Stimulated activated CD8-positive, alpha-beta memory T cell treated with anti-CD3 and anti-CD28 coated beads, Interleukin-4, amount 100 ng/mL, for 1 hour (primary cell): ENCODE measurements at places on chromosomes 7 and 10.
A peak's percentile ranks its signal among the peaks of the same experiment; 100 is the strongest.

DNA sequence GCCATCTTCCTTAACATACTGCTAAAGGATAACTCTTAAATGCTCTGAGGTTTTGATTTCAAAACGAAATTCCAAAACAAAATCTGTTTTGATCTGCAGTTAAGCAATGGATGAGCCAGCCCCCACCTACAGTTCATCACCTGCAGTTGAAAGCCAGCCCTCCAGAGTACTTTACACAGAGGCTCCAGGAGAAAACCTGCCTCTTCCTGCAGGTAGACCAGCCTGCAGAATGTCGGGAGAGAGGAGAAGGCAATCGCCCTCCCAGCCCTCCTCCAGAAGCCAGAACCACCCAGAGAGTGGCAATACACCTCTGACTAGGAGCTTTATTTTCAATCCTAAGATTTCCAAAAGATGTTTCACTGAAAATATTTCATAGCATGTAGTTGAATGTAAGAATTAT, 798.1 kb downstream of the GATA3 start:
- no peak for DNase-seq

DNA sequence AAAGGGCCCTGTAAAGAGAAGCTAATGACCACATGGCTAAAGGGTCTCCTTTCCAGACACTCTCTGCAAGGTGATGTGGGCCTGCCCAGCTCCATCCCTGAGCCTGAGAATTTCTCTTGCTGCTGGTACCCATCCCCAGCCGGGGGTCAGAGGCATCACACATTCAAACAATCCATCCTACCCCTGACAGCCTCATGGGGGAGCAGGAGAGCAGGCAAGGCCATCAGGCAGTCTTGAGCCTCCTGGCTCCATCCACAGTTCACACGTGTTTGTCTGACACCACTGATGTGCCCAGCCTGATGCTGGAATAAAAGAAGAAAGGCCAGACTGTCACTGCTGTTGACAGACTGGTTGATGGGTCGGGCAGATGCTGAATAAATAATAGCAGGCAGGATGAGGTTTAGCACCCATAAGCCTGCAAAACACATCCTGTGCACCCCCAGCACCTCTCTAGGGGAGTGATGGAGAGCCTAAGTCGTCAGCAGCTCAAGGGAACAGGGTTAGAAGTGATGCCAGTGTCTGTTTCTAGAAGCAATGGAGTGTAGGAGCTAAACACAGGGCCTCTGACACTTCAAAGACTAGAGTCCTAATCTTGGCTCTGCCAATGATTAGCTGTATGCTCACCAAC, 43.5 kb downstream of the TLL2 start:
- no peak for DNase-seq

- DNase-seq = no peak
Observed at GRCh38 chr10:52220947-52221346, 93.1 kb upstream of the DKK1 start.

DNA sequence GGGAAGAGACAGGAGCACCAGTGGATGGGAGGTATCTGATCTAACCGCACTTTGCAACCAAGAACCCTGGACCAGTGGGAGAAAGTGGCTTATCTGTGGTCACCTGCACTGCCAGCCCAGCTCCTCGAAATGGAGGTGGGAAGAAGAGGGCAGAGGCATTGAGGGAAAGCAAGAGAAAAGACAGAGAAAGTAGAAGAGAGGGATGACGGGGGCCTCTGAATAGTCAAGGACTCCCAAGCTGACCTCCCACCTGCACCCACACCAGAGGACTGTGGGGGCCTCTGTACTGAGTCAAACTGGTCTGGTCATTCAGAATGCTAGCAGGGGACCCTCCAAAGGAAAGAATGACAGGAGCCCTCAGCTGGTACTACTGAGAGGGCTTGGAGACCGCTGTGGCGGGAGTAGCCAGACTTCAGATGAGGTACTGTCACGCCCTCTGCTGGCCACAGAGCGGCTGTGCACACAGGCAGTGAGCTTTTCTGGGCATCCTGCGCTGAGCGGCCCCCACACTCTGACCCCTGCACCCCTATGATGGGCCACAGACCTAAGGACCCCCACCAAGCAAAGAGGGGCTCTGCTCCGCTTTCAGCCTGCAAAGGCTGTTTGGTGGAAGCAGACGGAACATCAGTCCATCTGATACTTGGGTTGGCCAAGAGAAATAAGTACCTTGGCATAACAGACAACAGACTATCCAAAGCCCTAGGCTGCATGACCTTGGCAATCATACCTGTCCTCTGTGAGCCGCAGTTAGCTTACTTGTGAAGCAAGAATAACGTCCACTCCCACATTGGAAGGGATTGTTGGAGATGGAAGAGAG, 112.9 kb downstream of the COL13A1 start:
- peak; percentile 10 for DNase-seq

DNA sequence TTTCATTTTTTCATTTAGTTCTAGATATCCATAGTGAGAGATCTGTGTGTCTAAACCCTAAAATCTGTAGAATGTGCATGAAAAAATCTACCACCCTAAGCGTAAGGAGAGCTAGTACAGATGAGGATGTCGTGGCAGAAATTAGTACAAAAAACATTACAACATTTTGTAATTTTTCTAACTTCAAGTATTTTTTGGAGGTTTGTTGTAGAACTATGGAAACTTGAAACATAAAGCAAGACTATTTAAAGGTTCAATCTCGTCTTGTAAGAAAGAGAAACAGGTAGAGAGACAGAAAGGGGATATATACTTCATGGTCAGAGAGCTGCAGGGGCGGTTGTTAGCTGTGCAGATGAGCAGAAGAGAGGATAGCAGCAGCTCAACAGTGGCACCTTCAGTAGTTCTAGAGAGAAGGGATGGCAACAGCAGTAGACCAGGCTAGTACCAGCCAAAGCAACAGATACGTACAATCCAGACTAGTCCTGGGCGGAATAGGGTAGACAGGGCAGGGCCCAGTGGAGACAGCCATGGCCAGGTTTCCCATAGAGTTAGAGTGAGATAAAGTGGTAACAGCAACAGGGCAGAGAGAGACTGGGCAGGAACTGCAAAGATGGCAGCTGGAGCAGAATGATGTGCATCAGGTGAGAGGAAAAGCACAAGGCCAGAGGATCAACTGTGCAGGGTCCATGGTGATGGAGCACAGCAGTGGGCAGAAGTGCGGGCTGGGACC, 145.2 kb downstream of the FRMD4A start:
- DNase-seq = no peak

GRCh38 chr7:69620063-69620462, 21.8 kb downstream of the AUTS2 start:
- no peak for DNase-seq

- DNase-seq = no peak
Observed at GRCh38 chr10:70528741-70529362, 50.3 kb downstream of the PALD1 start.

DNA sequence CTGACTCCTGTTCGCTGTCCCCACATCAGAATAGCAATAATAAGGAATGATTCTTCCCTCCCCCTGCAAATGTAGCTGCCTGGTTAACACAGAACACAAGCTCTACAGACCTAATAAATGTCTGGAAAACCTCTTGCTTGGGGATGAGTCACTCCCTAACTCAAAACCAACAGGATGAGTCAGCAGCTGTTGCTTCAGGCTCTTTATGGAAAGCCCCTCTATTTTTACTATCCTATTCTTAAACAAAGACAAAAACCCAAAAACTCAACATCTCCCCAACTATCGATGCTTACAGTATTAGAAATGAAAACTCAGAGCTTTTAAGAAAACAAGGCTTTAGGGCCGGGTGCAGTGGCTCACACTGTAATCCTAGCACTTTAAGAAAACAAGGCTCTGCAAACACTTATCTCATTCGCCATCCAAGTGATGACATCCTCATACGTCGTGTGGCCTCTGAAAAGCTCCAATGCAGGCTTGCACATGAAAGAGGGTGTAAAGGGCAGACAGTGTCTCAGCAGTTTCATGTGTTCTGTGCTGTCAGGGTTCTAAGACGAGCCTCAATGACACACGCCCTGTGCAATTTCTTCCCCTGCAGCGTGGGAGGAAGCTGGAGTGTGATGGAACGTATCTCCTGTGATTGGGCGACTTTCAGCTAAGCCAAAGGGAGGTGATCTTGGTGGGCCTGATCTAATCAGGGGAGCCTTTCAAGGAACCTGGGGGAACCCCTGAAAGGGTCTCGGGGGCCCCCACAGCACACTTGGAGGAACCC, 70.1 kb downstream of the AMZ1 start:
- DNase-seq = no peak

- no peak for DNase-seq
Observed at GRCh38 chr10:127888521-127889312, 4.0 kb downstream of the CLRN3 start.

DNA sequence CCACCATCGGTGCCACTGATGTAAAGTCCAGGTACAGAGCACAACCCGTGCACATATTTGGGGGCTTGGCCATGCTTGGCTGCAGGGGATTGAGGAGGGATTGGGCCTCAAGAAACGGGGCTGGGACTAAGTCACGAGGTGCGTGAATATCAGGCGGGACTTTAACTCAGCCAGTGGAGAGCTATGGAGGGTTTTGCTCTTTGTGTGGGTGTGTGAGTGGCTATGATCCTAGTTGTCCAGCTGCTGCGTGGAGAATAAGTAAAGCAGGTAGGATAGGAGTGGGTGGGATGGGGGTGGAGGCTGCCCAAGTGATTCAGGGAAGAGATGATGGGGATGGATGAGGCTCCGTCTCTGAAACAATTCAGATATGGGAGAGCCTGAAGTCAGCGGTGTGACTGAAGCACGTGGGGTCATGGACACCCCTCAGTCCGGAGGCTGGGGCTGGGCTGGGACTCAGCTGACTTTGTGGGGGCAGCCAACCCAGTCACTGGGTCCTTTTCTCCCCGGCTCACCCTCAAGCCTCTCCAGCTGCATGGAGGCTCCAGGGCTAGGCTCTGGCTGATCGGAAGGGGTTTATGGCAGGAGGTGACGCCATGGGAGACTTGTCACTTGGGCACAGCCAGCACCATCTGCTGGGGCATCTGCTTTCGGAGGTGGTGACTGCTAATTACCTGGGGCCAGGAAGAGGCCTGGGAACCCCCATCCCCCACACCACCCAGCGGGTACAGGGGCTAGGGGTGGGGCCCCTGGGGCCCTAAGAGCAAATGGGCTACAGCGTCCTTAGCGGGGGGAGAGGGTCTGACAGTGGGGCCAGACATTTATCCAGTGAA, 1.7 kb upstream of the LFNG start:
- DNase-seq = no peak

- DNase-seq = no peak
Observed at GRCh38 chr10:71447676-71448075, 51.0 kb downstream of the CDH23 start.
